Daoy (cell line): ENCODE measurements at places on chromosomes 5 and 9.

- DNase-seq = no peak
Observed at GRCh38 chr5:117188211-117188610, 613.6 kb upstream of the SEMA6A start.

DNA sequence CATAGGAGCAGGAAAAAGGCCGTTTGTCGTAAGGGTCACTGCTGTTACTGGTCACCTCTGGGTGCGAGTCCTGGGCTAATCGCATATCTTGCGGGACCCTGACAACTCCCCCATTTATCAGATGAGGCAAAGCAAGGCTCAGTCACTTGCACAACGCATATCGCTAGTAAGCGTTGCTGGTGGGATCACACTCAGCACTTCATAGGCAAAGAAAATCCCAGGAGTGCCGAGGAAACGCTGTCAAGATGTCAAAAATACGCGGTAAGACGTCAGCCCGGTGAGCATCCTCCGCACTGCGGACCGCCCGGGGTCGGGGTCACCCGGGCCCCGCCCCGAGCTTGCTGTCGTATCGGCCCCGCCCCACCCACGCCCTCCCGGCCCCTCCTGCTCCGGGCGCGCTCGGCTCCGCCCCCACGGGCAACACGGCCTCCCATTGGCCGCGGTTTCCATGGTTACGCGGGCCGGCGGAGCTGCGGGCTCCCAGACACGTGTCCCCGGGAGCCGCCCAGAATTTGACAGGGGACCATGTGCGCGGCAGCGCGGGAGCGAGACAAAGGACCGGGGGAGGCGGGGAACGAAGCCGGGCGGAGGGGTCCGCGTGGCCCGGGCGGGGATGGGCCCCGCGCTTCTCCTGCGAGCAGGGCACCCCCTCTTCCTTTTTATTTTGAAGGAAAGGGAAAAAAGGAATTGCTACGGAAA is 80.2 kb upstream of the IER5L start:
- DNase-seq = no peak

GRCh38 chr5:90618071-90618470 is 59.5 kb downstream of the ADGRV1 start:
- DNase-seq = no peak

DNA sequence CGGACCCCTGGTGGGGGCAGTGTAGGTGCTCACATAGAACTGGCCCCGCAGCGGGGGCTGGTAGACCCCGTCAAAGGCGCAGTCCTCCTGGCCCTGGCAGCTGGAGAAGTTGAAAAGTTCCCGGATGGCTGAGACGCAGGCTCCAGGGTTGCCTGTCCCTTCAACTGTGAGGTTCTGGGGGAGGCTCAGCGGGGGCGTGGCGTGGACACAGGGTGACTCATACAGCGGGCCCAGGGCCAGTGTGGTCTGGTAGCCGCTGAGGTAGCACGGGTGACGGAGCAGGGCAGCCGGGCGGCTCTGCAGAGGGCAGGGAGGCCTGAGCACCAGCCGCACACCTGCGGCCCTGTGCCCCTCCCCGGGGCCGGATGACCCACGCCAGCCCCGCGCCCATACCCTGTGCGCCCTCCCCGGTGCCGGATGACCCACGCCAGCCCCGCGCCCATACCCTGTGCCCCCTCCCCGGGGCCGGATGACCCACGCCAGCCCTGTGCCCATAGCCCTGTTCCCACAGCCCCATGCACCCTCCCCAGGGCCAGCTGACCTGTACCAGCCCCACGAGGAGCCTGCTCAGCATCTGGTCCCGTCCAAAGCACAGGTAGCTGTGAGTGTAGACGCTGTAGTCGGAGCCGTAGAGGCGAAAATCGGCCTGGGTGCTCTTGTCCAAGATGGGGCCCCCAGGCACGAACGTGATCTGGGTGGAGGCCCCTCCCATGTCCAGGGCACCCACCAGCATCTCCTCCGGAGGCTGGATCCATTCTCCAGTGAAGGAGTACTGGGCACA is 5.0 kb downstream of the ENTPD8 start:
- DNase-seq = peak; percentile 96

DNA sequence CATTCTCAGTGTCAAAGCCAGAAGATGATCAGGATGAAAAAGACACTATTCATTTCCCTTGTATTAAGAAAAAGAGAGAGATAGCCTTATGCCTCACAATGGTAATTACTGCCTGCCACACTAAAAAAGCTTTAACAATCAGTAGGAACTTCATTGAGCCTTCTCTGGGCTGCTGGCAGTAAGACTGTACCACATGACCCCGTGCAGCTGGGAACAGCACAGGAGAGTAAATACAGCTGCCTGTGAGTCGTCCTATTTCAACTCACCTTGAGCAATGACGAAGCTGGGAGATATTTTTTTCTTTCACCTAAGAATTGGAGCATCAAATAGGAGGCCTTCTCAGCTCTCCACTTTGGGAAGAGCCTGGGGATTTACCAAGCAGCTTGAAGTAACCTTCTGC is 316.3 kb downstream of the GABRB2 start:
- no peak for DNase-seq
